Activated naive CD8-positive, alpha-beta T cell treated with anti-CD3 and anti-CD28 coated beads, Interleukin-2, amount 10 ng/mL, durations not matched to agents 7 days and 5 days (primary cell): ENCODE measurements at places on chromosomes 12 and 14. TPM values are rescaled to one million over a fixed set of nuclear protein-coding genes. Genes with fewer than 3 reads are reported as not detected.
A peak's percentile ranks its signal among the peaks of the same experiment; 100 is the strongest.

- DNase-seq: no peak
Measured at GRCh38 chr14:68810173-68811153, 17.6 kb upstream of the ZFP36L1 start.

DNA sequence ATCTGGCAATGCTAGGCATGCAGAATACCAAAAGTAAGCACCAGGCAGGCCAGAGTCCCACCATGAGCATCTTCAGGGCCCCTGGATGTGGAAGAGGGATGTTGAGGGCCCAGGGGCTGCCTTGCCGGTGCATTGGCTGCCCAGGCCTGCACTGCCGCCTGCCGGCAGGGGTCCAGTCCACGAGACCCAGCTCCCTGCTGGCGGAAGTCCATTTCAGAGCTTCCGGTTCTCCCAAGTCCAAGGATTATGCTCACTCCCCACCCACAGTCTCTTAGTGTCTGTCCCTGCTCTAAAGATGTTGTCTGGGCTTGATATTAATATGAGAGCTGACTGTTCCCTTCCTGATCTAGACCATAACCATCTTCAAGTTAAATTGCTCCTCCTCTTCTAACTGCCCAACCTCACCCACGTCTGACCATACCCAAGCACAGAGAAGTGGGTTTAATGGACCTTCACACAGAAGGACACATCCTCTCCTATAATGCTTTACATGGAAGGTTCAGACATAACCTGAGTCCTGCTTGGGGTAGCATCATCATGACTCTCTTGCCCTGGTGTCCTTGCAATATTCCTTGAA lies 117.4 kb downstream of the DAD1 start:
- DNase-seq: no peak

The IL25 gene
- not detected for total RNA-seq

GRCh38 chr14:60951776-60952435 lies 29.0 kb downstream of the TRMT5 start:
- no peak for DNase-seq

- no peak for DNase-seq
Measured at GRCh38 chr12:112506513-112507166, 87.9 kb downstream of the PTPN11 start.

GRCh38 chr12:32166510-32166909 lies 59.9 kb downstream of the BICD1 start:
- DNase-seq: no peak

DNA sequence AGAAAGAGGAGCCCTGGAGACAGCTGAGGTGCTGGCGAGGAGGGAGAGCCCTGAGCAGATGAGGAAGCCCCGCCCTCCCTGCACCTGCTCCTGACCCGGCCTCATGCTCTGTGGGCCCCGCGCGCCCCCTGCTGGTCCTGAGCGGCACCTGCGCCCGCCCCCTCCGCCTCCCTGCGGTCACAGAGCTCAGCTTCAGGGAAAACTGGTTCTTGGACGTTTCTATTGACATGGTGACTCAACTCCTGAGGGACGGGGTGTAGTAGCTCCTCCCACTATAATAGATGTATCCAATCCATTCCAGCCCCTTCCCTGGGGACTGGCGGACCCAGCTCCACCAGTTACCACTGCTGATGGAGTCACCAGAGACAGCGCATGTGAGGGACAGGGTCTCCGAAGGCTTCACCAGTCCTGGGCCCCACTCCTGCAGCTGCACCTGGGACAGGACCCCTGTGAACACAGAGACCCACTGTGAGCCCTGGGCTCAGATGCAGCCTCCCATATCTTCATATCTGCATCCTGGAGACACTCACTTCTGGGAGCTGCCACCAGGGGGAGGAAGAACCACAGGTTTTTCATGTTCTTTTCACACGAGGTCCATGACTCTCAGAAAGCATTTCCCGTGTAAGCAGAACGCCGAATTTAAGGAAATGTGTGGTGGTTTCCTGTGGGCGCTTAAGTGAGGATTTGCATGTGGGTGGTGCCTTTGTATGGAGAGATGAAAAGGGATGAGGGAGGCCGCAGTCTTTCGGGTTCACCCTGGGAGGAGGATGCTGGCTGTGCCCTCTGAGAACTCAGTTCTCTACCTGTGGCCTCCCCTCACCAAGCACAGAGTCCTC lies 1346.4 kb downstream of the TMEM121 start:
- DNase-seq: peak; percentile 88

- DNase-seq: no peak
Measured at GRCh38 chr14:69299286-69300035, 39.5 kb downstream of the GALNT16 start.
